ENCODE measurements at places on chromosomes 2 and 18.

DNA sequence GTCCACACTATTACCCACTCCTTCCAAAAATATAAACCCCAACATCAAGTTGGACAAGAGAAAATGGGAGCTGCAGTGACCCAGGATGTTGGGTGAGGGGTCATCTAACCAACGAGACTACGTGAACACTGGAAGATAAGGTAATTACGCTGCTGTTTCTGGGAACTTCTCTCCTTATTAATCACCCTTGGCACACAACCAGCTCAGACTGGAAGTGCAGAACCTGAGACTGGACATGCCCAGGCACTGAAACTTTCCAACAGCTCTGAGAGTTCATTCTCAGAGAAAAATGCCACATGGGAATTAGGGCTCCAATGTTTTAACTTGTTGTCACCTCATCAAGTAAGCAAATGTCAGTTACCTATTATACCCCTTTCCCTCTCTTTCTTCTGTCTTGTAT lies 135.3 kb downstream of the CCDC148 start:
- no peak for DNase-seq

DNA sequence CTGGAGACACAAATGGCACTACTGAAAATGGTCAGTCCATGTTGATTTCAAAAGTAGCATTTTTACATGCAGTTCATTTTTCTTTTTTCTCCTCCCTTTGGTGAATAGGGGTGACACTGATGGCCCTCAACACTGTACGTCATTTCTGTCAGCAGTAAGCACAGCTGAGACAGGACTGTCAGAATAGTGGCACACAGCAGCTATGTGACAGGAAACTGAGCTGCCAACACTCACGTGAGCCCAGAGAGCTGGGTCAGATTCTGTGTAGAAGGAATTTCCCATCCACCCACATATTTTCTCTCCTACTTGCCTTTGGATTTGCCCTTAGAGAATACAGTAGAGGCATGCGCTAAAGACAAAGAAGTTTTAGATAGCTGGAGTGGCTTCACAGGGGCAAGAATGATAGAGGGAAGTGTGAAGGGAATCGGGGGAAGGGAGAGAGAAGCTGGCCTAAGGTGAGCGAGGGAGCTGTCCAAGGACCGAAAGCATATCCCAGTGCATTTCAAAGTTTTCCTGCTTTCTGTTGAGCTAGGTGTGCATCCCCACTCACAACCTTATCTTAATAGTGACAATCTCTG lies 476.6 kb downstream of the CNTNAP5 start:
- no peak for DNase-seq

GRCh38 chr2:128306931-128307460 lies 11.7 kb downstream of the HS6ST1 start:
- no peak for DNase-seq

- DNase-seq: no peak
Measured at GRCh38 chr2:99670768-99671734, 181.2 kb upstream of the REV1 start.

DNA sequence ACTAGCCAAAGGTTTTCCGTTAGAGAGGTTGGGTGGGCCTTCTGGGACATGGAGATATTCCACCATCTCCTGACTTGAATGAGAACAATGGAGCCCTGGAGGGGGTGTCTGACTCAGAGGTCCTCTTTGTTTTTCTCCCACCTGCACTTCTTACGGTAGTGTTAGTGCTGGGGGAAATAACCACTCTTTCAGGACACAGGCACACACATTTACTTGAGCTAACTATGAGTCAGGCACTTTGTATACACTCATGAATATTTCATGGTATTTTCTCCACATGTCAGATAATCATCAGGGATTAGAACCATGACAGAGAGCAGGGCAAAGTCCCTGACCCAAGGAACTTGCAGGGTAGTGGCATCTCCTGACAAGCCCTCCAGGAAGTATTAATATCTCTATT lies 439.1 kb downstream of the TSN start:
- DNase-seq: no peak
